Left cardiac atrium (tissue), 4 donors: ENCODE measurements at places on chromosomes 11 and 22. TPM values are rescaled to one million over a fixed set of nuclear protein-coding genes. Genes with fewer than 3 reads are reported as not detected.

The CTSF gene
- total RNA-seq, result 71.9 TPM

DNA sequence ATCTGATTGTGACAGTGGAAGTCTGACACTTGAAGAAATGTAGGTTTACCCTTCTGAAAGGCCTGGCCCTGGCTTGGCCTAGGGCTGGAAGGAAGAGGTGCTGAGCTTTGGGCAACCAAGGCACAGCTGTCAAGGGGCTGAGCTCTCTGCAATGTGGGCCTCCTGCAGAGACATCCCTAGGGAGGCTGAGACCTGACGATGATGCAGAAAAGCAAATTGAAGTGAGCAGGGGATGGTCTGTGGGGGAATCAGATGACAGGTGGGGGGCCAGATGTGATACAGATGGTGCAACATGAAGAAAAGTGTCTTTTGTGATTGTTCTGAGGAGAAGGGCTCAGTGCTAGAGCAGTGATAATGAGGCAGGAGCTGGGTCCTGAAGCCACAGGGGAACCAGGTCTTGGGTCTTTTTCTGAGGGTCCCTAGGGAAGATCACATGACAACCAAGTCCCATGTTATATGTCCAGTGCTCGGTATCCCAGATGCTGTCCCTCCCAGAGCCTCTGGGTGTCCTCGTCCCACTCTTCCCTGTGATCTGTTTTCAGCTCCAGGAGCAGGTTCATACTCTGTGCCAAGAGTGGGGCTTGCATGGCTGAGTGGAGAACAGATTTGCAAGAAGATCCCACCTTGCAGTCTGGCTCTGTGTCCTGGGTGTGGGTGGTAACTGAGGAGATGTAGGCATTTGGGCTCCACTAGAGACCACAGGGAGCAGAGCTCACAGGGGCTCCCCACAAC is 79.9 kb upstream of the VPREB1 start:
- no peak for DNase-seq

DNA sequence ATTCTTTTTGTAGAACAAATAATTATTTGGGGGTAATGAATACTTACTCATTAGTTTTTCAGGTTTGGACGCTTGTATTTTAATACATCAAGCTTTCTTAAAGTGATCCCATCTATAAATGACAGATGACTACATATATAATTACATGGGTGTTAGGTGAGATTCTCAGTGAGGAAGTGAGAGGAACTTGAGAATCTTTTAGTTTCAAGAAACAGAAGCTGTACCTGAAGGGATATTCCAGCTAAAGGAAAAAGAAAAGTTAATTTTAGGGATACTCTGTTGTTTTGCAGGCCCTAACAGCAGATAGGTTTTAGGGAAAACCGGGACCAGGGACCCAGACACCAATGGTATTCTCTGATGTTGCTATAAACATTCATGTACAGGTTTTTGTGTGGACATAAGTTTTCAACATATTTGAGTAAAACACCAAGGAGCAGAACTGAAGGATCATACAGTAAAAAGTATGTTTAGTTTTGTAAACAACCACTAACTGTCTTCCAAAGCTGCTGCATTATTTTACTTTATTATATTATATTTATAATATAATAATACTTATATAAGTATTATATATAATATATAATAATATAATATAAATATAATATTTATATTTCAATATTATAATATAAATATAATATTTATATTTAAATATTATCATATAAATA is 24.1 kb upstream of the PHOX2A start:
- no peak for DNase-seq

DNA sequence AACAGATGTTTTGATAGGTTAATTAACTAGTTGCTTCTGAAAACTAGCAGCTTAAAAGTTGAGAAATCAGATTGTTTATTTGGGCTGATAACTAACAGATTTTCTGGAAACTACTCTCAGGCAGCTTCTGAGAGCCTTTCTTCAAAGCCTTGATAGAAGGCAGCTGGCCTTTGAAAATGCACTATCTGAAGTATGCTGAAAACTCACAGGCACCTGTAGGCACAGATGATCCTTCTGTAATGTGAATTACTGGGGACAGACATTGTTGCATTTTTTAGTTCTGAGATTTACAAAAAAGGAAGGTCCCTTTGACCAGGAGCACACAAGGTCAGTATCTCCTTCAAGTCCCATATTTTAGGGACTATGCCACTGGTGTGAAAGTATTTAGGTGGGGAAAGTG is 460.8 kb upstream of the CNTN5 start:
- DNase-seq, result no peak

DNA sequence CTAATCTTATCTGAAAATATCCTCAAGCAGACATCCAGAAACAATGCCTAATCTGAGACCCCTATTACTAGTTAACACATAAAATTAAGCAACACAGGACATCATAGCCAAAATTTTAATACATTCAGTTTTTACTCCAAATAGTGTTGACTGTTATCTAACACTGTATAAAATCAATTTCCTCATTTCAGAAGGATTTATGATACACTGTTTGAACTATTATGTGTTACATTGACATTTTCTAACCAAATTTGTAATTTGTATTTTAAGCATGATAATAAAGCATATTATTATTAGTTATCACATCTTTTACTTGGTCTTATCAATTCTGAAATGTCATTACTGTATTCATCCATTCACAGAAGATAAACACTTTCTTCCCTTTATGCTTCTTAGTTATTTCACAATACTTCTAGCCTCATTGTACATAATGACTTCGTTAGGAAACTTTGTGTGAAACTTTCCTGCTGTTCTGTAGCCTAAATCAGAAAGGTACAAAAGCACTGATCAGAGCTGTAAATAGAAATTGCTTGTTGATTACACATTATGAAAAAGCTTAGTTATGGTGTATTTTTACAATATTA is 1248.9 kb downstream of the JRKL start:
- DNase-seq, result no peak

GRCh38 chr11:31725176-31725575 is 85.9 kb downstream of the PAX6 start:
- no peak for DNase-seq

GRCh38 chr11:56889986-56890385 is 98.7 kb upstream of the OR5AK2 start:
- no peak for DNase-seq

DNA sequence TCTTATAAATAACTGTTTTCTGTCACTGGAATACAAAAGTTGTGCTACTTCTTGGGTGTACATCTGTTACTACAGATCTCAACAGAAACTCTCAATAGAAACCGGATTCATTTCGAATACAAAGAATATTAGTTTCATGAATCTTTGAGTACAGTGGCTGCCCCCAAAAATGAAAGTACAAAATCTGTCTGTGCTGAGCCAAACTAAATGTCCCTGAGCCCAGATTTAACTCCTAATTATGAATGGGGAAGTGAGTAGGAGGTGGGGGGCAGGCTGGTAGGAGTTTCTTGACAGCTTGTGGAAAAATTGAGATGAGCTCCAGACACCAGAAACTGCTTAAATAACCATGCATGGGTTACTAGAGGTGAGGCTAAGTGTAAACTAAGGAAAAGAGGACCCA is 41.6 kb downstream of the PITPNB start:
- no peak for DNase-seq

GRCh38 chr11:76147106-76147740 is 59.1 kb downstream of the WNT11 start:
- no peak for DNase-seq

DNA sequence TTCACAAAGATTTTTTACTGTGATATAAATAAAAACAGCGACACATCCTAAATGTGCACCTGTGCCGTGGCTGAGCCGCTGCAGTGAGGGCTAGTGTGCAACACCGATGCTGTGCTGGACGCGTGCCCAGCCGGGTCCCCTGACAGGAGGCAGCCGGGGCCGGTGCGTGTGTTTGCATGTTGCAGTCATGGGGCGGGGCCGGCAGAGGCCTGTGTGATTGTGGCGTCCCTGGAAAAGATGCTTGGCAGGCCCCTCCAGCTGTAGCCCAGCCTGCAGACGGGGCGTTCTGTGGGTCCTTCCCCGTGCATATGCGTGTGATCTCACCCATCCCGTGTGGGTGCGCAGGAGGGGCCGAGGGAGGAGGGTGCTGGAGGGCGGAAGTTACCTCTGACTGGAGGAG is 30.6 kb downstream of the MUC6 start:
- DNase-seq, result no peak

- DNase-seq, result no peak
Observed at GRCh38 chr11:116215471-116216113, 557.2 kb downstream of the BUD13 start.

The SLN gene
- 669 TPM for total RNA-seq

- no peak for DNase-seq
Observed at GRCh38 chr22:39269095-39269790, 24.5 kb upstream of the PDGFB start.

- DNase-seq, result no peak
Observed at GRCh38 chr11:86360775-86361395, 13.8 kb upstream of the CCDC81 start.

The PTPRCAP gene
- total RNA-seq, result 4.7 TPM

DNA sequence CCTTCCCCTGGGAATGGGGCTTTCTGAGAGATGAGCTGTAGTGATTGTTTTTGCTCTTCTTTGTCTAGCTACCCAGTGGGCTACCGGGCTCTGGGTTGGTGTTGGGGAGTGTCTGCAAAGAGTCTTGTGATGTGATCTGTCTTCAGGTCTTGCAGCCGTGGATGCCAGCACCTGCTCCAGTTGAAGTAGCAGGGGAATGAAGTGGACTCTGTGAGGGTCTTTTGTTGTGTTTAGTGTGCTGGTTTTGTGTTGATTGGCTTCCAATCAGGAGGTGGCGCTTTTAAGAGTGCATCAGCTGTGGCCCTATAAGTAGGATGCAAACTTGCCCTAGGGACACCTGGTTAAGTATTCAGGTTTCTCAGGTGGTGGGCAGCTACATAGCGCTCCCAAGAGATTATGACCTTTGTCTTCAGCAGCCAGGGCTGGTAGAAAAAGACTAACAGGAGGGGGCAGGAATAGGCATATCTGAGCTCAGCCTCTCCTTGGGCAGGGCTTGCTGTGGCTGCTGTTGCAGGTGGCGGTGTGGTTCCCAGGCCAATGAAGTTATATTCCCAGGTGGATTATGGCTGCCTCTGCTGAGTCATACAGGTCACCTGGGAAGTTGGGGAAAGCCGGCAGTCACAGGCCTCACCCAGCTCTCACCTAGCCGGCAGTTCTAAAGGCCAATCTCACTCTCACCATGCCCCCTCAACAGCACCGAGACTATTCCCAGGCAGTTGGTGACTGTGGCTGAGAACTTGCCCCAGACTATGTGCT is 315.7 kb upstream of the C11orf87 start:
- DNase-seq, result no peak
